Left forelimb (tissue), 1 donor: ENCODE measurements at places on chromosomes 5 and 9.

GRCh38 chr5:117494188-117494587 is 919.6 kb upstream of the SEMA6A start:
- DNase-seq, result no peak

GRCh38 chr9:15640121-15640520 is 87.3 kb downstream of the CCDC171 start:
- DNase-seq, result no peak

GRCh38 chr5:131109540-131110255 is 55.4 kb downstream of the HINT1 start:
- no peak for DNase-seq

GRCh38 chr5:59069438-59070079 is 486.7 kb downstream of the RAB3C start:
- no peak for DNase-seq

- DNase-seq, result no peak
Measured at GRCh38 chr9:107280543-107280942, 2.5 kb upstream of the RAD23B start.

GRCh38 chr9:108816037-108816436 is 39.7 kb downstream of the ACTL7B start:
- DNase-seq, result no peak

DNA sequence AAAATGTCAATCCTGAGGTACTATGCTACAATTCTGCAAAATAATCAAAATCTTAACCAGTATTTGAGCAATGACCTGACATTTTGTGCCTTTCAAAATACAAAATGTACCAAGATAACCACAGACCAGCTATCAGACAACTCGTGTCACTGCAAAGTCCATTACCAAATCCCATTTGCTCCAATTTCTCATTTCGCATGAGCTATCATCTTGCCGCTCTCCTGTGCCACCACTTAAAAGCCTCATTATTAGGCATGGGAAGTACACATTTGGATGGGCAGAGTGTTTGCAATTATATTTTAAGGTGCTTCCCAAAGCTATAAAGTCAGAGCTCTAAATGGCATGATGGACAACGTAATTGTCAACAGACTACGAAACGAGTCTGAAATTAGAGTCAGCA is 205.2 kb downstream of the AGTPBP1 start:
- no peak for DNase-seq

DNA sequence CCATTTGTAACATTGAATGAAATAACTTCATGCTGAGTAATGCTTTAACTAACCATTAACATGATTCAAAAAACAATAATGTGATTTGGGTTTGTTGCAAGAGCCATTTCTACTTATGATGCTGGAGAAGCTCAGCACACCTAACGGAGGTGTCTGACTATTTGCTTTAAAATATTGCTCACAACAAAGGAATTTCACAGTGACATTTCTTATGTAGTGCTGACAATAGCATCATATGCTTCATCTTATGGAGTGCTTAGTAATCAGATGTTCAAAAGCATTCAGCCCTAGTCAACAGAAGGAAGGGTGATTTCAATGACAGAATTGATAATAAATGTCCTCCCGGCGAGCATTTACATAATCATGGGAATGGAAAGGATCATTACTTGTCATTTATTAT is 1003.3 kb upstream of the COX7C start:
- no peak for DNase-seq

- no peak for DNase-seq
Measured at GRCh38 chr9:94166976-94167346, 82.7 kb downstream of the PTPDC1 start.

DNA sequence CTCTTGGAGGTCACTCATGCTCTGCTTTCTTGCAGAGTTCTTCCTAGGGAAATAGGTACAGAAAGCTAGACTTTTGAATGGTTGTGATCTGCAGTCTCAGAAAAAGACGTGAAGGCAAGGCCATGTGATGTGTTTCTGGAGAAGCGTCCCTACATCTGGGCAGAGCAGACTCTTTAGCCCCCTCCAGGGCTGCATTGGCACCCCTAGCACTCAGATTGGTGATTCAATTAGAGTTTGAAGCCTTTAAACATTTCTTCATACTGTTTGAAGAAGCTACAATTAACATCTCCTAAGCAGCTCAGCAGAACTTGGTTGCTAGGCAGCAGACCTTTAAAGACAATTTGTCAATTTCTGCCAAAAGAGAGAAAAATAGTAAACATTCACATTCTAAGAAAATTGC is 21.6 kb downstream of the JADE2 start:
- no peak for DNase-seq

DNA sequence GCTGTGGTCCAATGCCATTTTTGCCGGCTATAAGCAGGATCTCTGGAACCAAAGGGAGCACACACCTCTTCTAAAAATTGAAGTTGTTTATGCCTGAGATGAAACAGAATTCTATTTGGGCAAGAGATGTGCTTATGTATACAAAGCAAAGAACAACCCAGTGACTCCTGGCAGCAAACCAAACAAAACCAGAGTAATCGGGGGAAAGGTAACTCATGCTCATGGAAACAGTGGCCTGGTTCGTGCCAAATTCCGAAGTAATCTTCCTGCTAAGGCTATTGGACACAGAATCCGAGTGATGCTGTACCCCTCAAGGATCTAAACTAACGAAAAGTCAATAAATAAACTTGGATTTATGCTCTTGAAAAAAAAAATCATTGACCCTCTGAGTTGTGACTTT is 178.7 kb downstream of the CEMIP2 start:
- no peak for DNase-seq

DNA sequence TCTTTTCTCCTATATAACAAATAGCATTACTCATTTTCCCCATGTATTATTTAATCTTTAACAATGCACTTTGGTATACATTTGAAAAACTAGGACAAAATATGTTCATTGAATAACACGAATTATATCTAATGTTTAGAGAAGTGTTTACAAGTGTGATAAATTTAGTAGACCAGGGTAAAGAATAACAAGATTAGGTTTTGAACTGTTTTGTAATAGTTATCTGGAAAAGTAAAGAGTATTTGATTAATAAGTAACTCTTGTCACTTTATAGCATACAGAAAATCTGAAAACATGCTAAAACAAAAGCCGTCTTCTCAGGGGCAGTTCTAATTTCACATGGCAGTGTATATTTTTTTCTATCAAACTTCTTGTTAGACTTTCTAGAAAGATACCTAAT is 58.5 kb downstream of the PPIC start:
- no peak for DNase-seq

- DNase-seq, result peak; percentile 78
Measured at GRCh38 chr5:157670662-157671591, at the start of gene C5orf52. Gene C5orf52 (plus strand): TSS chr5:157671533. CDS start chr5:157671615, 82 bp downstream.

GRCh38 chr9:32841314-32841713 is 58.0 kb downstream of the TMEM215 start:
- DNase-seq, result no peak

GRCh38 chr5:39427229-39427628 is 2.4 kb upstream of the DAB2 start:
- DNase-seq, result no peak

- no peak for DNase-seq
Measured at GRCh38 chr5:27482663-27483062, 444.3 kb upstream of the CDH9 start.

GRCh38 chr5:176473335-176474006 is 25.3 kb downstream of the FAF2 start:
- no peak for DNase-seq

DNA sequence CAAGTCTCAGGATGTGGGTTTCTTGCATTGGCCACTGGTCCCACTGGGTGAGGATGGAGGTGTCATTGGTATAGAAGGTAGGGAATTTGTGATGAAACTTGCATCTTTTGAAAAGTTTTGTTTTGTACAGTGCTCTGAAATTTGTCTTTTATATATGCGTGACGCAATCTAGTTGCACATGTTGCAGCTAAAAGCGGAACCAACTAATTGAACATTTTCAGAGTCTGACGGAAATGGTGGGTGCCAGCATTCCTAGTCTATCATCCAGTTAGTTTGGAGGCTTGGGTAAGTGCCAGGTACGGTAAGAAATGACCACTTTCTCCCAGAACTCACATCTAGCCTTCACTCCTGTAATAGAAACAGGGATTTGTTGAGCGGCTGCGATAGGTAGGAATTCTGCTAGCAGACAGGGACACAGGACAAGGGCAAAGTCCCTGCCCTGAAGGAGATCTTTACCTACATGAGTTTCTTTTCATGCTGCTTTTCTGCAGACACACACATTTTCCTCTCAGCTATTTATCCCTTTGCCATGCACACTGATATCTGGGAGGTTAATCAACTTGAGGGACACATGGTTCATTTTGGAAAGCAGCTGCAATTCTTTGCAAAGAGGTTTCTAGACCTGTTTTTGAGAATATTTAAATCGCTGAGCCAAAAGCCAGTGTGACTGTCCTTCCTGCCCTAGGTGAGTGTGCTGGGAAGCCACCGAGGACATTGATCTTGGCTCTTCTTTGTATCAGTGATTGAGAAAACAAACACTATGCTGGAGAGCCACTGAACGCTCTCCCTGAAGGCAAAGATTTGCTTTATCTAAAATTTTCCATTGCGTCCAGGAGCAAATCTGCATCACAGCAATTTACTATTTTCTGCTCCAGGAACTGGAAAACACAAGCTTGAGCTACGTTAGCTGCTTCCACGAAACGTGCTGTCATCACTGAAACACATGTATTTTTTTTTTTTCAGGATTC is 89.7 kb downstream of the DAP start:
- no peak for DNase-seq

DNA sequence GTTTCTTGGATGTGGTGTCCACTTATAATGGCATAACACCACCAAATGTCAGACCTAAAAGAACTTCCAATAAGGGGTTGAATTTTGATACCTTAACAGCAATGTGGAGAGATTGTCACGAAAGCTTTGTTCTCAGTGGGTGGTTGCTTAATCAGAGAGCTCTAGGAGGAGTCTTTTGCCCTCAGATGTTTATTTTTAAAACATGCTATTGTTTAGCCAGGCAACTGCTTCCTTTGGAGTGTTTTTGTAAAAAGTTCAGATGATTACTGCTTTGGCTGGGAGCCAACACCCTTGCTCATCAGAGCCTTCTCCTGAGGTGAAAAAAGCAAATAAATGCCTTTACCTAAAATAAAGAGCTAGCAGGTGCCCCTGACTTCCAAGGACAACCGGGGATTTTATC is 65.0 kb downstream of the SLC1A1 start:
- no peak for DNase-seq

- no peak for DNase-seq
Measured at GRCh38 chr9:96604004-96604319, 15.7 kb downstream of the CDC14B start.

DNA sequence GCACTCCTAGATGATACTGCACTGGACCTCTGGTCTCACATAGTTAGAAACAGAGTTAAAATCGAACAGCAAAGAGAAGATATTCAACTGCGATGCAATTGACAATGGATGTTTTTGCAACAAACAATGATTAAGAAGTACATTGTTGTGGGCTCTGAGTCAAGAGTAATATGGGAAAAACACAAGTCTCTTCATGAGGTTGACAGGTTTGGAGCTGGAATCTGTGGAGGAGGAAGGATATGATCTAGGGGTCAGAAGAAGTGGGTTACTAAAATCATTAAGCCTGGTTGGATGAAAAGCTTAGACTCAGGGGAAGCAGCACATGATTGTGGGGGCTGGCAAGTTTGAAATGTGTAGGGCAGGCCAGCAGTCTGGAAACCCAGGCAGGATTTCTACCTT is 53.1 kb downstream of the PDCD1LG2 start:
- DNase-seq, result no peak

GRCh38 chr5:34580983-34581382 is 75.1 kb upstream of the RAI14 start:
- no peak for DNase-seq

DNA sequence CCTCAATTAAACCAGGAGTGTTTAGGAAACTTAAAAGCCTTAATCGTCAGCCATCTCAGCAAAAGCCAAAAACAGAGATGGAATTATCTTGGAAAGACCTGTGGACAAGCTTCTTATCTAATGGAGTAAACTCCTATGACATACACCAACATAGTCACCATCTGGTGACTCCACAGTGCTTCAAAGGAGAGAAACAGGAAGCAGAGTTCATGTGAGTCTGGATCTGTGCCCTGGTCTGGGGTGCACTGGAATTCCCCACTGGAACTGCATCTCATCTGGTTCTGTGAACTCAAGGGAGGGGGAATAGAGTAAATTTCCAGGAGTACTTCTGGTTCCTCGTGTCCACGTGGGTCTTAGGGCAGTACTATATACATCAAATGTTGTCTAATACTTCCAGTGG is 36.3 kb upstream of the KCNN2 start:
- DNase-seq, result no peak

GRCh38 chr9:108099854-108100253 is 610.3 kb upstream of the KLF4 start:
- DNase-seq, result no peak

GRCh38 chr9:118538959-118539358 is 830.3 kb downstream of the BRINP1 start:
- DNase-seq, result no peak

- no peak for DNase-seq
Measured at GRCh38 chr9:133563291-133563796, 28.8 kb downstream of the ADAMTSL2 start.

GRCh38 chr5:98424681-98425450 is 348.6 kb upstream of the RGMB start:
- DNase-seq, result no peak

DNA sequence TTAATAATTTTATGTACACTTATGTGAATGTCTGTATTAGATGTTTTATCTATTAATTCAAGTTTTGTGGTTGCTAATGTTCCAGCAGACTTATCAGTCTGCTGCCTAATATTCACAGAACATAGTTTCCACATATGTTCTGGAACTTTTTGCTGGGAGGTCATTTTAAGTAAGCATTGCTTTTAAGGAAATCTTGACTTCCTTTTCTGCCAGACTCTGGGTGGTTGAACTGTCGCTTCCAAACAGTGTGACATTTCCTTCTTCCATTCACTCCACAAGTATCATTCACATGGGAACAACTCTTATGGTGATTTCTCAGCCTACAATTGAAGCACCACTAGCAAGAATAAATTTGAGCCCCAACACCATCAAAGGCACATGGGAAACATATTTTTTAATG is 82.9 kb downstream of the PLCXD3 start:
- DNase-seq, result no peak

DNA sequence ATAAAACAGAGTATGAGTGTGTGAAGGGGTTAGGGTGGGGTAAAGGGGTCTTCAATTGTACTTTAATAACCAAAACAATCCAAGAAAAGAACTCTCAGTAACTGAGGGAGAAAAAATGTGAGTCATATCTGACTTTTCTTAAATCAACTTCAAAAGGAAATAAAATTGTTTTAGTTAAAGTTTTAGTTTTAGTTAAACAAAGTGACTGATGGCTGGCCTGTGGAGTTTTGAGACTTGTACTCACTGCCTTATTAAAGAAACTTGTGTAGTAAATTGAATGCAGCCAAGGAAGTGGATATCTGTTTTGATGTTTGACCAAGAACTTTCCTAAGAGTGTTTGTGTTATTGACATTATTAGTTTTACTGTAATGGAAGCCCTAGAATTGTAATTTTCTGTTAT is 2032.6 kb downstream of the MAT2B start:
- DNase-seq, result no peak

- no peak for DNase-seq
Measured at GRCh38 chr9:27497883-27498417, 26.1 kb upstream of the IFNK start.
